ENCODE measurements at places on chromosomes 12 and 14.

- DNase-seq, result peak; percentile 15
Observed at GRCh38 chr12:18165422-18165871, 75.5 kb upstream of the RERGL start.

GRCh38 chr12:32149489-32149888 is 42.8 kb downstream of the BICD1 start:
- no peak for DNase-seq

GRCh38 chr14:77599889-77600288 is 16.5 kb downstream of the SPTLC2 start:
- DNase-seq, result no peak

GRCh38 chr12:54047964-54048303 is 5.7 kb upstream of the HOXC4 start:
- DNase-seq, result no peak

DNA sequence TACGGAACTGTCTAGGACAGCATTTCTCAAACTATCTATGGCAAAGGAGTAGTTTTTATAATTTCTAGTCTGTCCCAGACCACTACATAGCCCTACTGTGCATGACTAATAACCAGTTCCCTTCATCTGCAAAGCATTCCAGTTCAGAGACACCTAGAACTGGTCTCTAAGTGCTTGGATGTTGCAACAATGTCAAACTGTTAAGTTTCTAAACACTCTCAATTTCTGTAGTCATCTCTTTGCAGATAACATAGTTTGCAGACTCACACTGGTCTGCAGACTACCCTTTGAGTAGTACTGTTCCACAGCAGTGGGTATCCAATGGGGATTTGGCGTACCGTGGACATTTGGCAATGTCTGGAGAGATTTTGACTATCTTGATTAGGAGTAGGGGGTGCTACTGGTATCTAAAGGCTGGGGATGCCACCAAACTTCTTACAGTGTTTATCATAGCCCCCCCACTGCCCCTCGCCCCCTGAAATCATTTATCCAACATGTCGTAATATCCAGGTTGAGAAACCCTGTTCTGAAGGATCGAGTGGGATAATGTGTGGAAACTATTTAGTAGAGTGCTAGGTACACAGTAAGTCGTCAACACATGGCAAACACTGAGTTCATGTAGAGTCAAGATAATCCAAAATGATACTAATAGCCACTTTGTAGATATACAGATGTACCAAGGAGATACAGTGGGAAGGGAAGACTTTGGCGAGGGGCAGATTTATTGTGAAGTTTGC is 1.7 kb downstream of the C12orf76 start:
- DNase-seq, result no peak

All from NCI-H2227 treated with DMSO at 0.1 percent for 48 hours (cell line).